HepG2 (cell line): ENCODE measurements at places on chromosomes 13 and 19. TPM values are rescaled to one million over a fixed set of nuclear protein-coding genes. Genes with fewer than 3 reads are reported as not detected.

DNA sequence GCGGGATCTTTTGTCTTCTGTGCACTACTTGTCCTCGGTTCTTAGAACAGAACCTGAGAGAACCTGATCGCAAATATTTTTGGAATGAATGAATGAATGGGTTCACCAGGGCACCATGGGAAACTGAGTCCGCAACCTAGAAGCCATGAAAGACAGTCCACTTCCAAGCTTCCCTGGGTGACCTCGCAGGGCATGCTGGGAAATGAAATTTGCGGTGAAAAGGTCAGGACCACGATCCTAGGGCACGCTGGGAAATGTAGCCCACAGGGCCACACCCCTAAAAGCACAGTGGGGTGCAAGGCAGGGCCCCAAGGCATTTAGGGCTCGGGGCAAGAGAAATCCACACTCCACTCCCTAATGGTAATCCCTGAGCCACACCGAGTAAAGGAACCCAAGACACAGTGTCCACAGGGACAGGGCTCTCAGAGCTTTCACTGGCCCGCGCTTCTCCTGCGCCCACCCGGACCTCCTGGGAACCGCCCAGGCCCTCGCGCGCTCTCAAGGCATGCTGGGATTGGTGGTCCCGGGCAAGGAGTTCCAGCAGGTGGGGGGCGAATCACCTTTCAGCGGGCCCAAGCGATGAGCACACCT lies 1.1 kb upstream of the PPP1R12C start:
- H3K36me3 ChIP-seq, result no peaks in the 10 kb centered on the region
- no peaks in the 10 kb centered on the region for H3K27me3 ChIP-seq
- no peak for DNase-seq
- peaks cover 43% of the 10 kb centered on the region for H3K4me1 ChIP-seq
- H3K4me3 ChIP-seq, result peak overlapping the region; percentile 86

GRCh38 chr13:81012031-81012430 lies 671.1 kb upstream of the SPRY2 start:
- H3K4me3 ChIP-seq, result no peak overlapping the region
- H3K4me1 ChIP-seq, result no peaks in the 10 kb centered on the region
- H3K27me3 ChIP-seq, result no peaks in the 10 kb centered on the region
- no peak overlapping the region for H3K27ac ChIP-seq
- no peaks in the 10 kb centered on the region for H3K36me3 ChIP-seq

- peak; percentile 27 for DNase-seq
- no peak overlapping the region for H3K4me3 ChIP-seq
- peak overlapping the region; percentile 37 for H3K27ac ChIP-seq
- H3K4me1 ChIP-seq, result peaks cover 85% of the 10 kb centered on the region
Measured at GRCh38 chr13:75467040-75467728, 14.8 kb downstream of the TBC1D4 start.

NFIX gene
- polyA plus RNA-seq, result 3.0 and 3.4 TPM in 2 replicates

DNA sequence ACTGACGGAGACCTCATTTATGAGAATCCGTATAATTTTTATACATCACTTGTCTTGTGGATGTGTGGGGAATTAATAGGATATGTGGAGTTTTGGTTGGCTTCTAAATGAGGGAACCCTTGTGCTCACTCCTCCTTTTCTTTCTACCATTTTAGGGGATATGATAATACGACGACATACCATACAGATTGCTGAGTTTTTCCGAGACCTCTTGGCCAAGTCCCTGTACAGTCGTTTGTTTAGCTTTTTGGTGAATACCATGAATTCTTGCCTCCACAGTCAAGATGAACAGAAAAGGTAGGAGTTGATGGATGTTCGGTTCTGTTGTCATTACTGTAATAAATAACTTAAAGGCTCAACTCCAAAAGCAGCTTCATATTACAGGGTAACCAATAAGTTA lies 335.2 kb downstream of the MYO16 start:
- H3K4me3 ChIP-seq, result no peak overlapping the region
- H3K27ac ChIP-seq, result no peak overlapping the region
- no peaks in the 10 kb centered on the region for H3K36me3 ChIP-seq
- DNase-seq, result no peak

- no peak overlapping the region for H3K27ac ChIP-seq
- H3K4me3 ChIP-seq, result no peak overlapping the region
- DNase-seq, result no peak
Measured at GRCh38 chr19:42512743-42513304, 15.5 kb downstream of the CEACAM1 start.
